SK-N-SH (cell line): ENCODE measurements at places on chromosomes 4 and X.
A peak's percentile ranks its signal among the peaks of the same experiment; 100 is the strongest.

- DNase-seq: no peak
Observed at GRCh38 chr4:25129917-25130316, 30.3 kb downstream of the SEPSECS start.

- DNase-seq: no peak
Observed at GRCh38 chr4:85774489-85774888, 299.5 kb downstream of the ARHGAP24 start.

DNA sequence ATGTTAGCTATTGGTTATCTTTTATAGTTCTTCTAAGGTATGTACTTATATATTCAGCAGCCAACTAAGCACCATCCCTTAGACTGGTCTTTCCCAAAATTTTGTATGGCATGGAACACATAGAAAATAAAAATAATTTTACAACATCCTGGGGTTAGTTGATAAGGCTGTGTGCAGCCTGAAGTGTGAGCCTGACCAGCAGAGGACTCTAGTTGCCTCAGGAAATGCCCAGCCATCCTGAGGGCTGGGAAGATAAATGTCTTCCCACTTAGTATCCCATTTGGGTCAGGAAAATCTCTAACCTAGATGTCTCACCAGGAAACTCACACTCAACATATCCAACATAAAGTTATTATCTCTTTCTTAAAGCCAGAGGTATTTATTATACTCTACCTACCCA lies 251.4 kb upstream of the POF1B start:
- DNase-seq: no peak

GRCh38 chr4:152211936-152212653 lies 323.8 kb downstream of the FBXW7 start:
- DNase-seq: peak; percentile 16

- no peak for DNase-seq
Observed at GRCh38 chrX:68550193-68550592, 51.3 kb downstream of the YIPF6 start.

DNA sequence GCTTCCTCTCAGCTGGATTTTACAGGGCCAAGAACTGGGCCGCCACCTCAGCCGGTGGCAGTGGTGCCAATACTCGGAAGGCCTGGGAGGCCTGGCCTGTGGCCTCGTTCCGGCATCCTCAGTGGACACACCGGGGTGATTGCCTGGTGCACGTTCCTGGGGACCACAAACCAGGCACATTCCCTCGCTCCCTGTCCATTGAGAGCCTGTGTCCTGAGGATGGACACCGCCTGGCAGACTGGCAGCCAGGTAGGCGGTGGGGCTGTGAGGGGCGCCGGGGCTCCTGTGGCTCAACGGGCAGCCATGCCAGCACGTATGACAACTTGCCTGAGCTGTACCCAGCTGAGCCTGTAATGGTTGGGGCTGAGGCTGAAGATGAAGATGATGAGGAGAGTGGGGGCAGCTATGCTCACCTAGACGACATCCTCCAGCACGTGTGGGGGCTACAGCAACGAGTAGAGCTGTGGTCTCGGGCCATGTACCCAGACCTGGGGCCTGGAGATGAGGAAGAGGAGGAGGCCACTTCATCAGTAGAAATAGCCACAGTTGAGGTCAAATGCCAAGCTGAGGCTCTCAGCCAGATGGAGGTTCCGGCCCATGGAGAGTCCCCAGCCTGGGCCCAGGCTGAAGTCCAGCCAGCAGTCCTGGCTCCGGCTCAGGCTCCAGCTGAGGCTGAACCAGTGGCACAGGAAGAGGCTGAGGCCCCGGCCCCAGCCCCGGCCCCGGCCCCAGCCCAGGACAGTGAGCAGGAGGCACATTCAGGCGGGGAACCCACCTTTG lies 70.4 kb downstream of the STARD8 start:
- DNase-seq: no peak

GRCh38 chr4:105122350-105122749 lies 24.3 kb upstream of the TET2 start:
- DNase-seq: no peak

- DNase-seq: no peak
Observed at GRCh38 chr4:163391756-163392155, 48.1 kb downstream of the NPY5R start.

- no peak for DNase-seq
Observed at GRCh38 chr4:177177541-177178081, 132.1 kb upstream of the NEIL3 start.

DNA sequence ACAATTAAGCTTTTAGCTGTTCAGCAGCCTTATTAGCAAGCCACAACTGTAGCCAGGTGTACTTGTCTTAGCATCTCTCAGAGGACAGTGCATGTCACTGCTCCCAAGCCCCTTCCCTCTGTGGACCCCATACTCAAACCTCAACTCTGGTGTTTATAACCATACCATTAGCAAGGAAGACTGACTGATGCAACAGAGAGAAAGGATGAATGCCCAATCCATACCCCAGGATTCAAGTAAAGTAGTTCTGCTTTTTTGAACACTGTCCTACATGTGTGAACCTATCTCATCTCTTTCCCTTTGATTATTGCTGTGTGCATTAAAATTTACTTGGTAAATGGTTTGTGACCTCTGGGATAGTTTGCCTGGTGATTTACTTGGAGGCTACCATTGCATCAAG lies 22.8 kb upstream of the CYBB start:
- no peak for DNase-seq

DNA sequence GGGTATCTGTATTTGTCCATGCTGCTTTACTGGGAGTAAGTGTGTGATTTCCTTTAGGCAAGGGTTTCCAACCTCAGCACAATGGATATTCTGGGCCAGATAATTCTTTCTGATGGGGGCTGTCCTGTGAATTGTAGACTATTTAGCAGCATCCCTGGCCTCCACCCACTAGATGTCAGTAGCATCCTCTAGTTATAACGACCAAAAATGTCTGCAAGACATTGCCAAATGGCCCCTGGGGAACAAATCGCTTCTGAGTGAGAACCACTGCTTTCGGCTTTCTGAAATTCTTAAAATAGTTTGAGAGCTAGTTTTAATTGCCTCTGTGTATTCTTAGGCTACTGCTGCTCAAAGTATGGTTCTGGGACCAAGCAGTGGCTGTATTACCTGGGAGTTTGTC lies 81.2 kb upstream of the GPM6B start:
- peak; percentile 11 for DNase-seq

DNA sequence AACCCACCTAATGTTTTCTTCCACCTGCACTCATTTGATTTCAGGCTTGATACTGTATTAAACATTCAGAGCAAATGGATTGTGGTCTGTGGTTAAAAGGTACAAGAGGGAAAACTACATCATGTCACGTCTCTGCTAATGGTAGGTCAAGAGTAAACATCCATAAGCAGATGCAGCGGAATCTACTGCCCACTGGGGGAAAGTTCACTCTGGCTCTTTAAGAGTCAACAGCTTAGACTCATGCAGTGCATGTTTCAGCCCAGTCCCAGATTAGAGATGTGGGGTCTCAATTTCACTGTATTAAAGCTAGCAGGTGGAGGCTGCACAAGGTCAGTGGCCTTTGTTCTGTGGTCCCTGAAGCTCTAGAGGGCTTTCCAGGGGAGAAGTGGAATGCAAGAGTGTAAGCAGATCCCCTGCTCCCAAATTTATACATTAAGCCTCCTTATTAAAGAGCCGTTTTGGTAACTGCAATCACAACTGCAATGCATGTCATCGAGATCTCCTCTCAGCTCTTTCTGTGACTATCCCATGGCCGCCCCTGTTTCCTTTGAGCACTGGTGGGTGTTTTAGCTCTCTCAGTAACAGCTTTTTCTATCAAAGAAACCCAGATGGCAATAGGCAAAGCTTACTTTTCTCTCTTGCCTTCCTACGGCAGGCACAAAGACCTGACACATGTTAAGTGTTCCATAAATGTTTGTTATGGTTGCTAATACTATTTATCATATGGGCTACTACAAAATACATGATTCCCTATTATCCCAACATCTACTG lies 53.4 kb downstream of the LDB2 start:
- no peak for DNase-seq

DNA sequence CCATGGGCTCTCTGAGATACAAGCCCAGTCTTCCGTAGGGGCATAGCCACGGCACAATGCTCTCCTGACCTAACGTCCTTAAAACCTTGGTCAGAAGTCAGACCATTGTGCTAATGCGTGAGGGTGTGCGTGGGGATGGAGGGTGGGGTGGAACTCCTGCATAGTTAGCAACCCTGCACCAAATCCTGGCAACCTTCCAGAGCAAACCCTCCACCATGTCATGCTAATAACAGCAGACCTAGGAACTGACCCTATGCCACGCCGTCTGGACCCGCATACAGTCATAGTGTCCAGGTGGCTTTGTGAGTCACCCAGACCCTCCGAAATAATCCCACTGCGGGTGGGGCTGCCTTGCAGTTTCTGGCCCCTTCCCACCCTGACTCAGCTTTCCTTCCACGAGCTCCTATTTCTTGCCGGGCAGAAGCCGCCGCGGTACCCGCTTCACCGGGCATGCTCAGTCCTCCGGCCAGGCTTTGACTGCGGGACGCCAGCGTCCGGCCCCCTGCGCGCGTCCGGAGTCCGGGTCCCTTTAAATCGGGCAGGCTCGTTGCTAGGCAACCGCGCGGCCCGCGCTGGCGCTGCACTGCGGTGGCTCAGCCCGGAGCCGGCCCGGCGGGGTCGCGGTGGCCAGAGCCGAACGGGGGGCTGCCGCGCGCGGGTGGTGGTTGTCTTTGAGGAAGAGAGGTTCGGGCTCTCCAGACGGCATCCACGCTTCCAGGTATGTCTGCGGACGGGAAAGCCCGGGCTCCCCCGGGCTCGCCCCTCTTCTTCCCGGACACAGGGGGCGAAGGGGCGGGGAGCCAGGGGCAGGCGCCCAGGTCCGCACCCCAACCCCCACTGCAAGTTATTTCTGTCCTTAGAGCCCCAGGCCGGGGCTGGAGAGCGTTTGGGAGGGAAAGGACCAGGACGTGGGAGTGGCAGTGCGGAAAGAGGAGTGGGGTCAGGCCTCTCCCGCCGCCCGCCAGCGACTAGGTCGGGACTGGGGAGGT lies at the start of gene CCDC160:
TSS of gene CCDC160 (plus strand) at position 557 of the 989 bp plus-strand sequence. CDS start 7,619 bp downstream, outside the sequence.
- DNase-seq: peak; percentile 82

DNA sequence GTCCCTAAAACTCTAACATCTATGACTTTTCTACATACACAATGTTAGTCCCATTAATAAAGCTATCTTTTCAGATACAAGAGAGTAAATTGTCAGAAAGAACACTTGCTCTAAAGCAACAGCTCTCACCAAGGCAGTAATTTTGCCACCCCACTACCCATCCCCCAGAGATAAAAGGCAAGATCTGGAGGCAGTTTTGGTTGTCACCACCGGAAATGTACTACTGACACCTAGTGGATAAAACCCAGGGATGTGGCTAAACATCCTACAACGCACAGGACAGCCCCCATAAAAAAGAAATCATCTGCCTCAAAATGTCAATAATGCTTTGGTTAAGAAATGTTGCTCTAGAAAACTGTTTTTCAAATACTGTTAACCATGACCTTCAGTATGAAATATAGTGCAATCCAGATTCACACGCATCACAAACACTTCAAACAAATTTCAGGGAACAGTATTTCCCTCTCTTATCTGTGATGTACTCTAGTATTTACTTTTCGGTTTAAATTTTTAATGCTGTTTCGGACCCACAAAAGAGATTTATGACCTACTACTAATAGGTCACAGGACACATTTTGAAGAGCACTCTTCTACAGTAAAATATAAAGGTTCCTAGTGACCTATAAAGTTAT lies 5.1 kb downstream of the FBXL5 start:
- peak; percentile 52 for DNase-seq

GRCh38 chr4:6963139-6963611 lies 53.5 kb downstream of the TBC1D14 start:
- no peak for DNase-seq

- DNase-seq: no peak
Observed at GRCh38 chrX:120294651-120295050, 16.6 kb downstream of the TMEM255A start.

- DNase-seq: no peak
Observed at GRCh38 chr4:153453402-153453801, 12.8 kb upstream of the TMEM131L start.

DNA sequence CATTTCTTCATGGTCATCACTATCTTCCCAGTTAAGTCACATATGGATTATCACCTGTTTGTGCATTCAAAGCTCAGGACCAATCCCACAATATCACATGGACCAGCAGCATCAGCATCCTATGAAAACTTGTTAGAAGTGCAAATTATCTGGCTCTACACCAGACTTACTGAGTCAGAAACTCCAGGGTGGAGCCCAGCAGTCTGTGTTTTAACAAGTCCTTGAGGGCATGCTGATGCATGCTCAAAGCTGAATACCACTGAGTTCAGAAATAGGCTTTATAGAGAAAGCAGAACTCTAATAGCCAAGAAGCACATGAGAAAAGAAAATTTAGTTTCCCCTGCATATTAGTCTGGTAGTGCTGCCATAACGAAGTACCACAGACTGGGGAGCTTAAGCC lies 62.4 kb upstream of the GABRQ start:
- no peak for DNase-seq

- no peak for DNase-seq
Observed at GRCh38 chr4:158458271-158458895, 63.3 kb upstream of the RXFP1 start.

DNA sequence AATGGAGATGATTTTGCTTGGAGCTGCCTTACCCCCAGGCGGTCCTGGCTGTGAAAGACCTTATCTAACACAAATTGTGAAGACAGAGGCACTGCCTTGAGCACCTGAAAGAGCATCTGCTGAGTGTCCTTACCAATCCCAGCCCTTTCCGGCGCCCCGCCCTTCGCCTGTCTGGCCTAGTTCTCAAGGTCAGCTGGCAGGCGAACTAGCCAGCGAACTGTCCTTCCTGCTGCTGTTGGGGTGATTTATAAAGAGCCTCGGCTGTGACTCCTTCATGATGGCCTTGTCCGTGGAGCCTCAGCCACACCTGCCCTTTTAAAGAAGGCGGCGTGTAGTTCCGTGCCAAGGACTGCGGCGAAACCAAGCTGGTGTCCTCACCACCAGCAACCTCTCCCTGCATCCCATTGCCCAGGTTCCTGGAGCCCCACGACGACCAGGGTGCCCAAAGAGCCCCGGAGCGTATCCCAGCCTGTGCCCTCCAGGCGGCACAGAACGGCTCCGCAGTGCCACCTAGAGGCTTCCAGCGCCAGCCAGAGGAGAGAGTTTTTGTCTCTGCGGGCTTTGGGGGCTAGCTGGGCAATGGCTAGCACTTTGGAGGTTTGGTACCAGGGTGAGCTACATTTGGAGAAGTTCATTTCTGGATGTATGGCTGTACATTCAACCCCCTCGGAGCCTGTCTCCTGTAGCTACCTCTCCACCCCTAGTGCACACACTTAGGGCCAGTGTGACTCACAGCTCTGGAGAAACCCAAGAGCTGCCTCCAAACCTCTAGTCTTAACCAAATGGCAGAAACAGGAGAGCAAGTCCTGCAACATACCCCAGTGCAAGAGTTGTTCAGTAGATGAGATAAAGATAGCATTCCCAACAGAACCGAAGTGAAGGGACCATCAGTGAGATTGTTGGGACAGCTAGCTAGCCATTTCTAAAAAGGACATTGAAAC lies 36.8 kb upstream of the VMA21 start:
- DNase-seq: peak; percentile 55

DNA sequence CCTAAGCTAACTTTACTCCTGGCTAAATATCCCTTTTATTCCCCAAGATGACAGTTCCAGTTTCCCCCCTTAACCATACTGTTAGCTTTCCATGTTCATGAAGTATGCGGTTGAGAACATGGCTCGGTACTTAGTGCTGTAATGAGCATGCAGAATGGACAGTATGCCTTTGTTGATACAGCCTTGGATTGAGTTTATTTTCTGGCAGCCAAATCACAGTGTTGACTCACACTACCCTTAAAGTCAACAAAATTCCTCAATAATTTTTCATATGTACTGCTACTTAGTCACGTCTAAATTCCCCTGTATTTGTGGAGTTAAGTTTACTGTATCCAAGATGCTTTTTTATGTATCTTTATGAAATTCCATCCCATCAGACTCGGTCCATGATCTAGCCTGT lies 1.4 kb upstream of the VEGFC start:
- no peak for DNase-seq
